ENCODE measurements at places on chromosomes 3 and 15.

DNA sequence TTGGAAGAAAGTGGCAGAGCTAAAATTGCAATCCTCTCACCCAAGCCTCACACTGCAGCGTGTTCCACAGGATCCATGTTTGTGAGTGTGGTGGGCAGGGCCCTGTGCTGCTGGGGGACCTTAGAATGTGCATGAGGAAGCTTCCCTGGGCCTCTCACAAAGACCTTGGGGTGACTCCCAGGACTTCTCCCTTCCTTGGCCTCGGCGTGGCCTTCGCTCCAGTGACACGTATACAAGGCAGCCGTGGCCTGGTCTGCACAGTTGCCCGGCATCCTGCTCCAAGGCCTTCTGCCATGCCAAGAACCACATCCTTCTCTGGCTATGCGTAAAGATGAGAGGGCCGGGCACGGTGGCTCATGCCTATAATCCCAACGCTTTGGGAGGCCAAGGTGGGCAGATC, 196.4 kb downstream of the UACA start:
- DNase-seq: no peak

DNA sequence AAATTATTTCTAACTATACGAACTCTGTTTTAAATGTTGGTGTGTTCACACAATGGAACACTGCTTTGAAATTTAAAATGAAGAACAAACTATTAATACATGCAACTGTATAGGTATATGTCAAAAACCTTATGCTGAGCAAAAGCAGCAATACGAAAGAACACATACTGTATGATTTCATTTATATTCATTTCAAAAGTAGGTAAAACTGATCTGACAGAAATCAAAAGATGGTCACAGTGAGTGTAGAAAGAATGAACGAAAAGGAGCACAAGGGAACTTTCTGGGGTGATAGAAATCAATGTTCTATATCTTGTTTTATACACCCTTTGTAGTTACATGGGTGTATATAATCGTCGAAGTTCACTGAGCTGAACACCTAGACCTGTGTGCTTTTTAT, 12.6 kb downstream of the ATP8B4 start:
- DNase-seq: no peak

DNA sequence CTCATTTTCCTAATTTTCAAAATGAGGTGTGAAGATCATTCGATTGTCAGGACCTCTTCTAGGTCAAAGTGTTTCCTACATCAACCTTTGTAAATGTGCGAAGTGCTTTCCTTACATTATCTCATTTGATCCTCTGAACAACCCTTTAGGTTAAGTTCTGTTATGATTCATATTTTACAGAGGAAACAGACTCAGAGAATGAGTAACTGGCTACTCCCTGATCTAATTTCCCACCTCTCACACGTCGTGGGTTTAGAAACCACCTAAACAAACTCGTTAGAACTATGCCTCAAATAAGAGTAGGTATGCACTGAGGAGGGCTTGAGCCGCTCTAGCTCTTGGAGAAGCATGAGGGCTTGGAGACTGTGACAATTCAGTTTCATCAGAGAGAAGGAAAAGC, 148.6 kb downstream of the CD47 start:
- no peak for DNase-seq

DNA sequence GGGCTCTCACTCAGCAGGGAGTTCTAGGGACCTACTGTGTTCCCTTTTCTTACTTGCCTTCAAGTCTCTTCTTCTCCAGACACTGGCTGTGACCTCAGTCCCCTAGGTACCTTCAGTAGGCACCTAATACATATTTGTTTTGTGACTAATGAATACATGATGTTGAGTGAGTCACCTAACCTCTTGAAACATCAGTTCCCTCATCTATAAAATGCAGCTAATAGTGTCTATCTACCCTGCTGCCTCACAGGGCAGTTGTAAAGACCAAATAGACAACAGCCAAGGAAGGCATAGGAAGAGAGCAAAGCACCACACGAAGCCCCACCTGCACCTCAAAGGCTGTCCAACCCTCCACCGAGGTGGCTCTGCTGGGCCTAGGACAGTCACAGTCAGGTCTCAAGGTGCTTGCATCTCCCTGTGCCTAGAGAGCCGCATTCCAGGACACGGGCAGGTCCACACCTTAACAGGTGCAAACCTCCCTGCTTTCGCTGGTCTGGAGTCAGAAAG, 29.1 kb downstream of the DAPK2 start:
- DNase-seq: no peak

- DNase-seq: no peak
Measured at GRCh38 chr3:1661839-1662238, 436.8 kb upstream of the CNTN4 start.

GRCh38 chr3:81033684-81034083, 727.8 kb downstream of the GBE1 start:
- DNase-seq: no peak

DNA sequence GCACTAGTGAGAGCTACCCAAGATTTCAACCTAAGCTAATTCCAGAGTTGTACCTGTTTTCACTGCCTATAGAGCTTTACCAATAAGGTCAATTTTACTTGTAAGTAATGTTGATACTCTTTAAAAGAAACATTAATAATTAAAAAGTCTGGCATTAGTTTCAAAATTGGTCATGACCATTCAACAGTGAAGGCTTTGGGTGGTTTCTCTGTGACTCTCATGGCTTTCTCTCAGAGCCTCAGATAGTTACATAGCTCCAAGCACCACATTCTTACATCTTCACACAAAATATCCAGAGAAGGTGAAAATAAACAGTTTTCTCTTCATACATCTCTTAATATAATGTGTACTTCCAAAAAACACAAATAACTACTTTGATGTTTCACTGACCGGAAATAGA, 61.5 kb upstream of the TCF12 start:
- no peak for DNase-seq

DNA sequence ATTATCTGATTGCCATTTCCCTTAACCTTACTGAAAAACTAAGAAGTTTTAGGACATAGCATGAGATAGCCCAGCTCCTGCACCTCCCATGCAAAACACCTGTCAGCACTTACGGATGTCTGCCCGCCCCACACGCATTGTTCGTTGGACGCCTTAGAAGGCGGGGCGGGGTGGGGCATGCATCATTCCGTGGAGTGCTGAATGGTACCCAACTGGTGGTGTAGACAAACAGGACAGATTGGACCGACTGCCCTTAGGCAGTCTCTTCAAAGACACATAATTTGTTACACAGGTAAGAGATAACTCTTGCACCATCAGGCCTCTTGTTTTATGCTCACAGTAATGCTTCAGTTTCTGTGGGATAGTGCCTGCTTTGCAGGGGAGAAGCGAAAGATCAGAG, 93.8 kb downstream of the SMAD6 start:
- no peak for DNase-seq

DNA sequence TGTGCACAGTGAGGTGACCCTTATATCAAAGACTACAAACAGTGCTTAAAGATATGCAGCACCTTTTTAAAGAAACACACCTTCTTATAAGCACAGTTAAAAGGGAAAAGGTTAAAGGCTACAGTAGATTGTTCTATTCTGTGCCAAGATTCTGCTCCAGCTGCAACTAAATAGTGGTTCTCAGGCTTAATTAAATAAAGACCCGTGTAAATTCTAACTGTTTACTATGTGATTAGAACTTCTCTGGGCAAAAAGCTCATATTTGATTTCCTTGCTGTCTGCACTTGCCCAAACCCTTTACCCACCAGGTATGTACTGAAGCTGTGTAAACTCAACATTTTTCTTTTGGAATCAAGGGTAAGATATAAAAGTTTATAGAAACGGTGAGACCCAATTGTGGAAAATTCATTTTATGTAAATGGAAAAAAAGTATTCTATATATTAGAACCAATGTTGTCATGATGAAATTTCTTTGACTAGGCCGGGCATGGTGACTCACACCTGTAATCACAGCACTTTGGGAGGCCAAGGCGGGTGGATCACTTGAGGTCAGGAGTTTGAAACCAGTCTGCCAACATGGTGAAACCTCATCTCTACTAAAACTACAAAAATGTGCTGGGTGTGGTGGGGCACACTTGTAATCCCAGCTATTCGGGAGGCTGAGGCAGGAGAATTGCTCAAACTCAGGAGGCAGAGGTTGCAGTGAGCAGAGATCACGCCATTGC, 230.6 kb downstream of the MECOM start:
- no peak for DNase-seq

DNA sequence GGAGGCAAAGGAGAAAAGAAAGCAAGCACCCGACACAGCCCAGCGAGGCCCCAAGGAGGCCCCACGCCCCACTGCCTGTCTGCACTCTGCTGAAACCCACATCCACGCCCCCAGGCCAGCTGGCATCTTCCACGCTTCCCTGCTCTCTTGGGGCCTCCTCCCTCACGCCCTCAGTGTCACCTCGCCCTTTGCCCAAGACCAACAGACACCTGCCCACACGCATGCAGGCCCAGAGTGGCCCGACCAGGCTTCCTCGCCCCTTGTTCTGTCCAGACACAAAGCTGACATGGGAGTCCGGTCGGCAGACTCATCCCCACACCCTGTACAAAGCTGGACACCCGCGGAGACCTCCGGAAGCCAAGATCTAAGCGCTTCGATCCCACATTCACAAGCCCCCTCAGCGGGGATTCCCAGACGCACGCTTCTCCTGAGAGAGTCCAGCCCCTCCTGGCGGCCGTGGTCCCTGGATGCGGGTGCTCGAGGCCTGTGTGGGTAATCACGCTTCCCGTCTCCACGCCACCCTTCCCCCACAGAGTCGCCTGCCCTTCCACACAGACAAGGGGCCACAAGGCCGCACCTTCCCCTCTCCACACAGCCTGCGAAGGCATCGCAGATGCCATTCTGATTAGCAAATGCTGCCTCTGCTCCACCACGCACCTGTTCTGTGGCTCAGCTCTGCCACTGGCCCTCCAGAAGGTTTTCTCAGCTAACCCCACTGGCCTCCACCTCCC, 176.6 kb downstream of the XXYLT1 start:
- DNase-seq: no peak

GRCh38 chr3:94099311-94099710, 36.5 kb downstream of the NSUN3 start:
- peak; percentile 69 for DNase-seq

GRCh38 chr15:39622660-39623516, 42.0 kb downstream of the THBS1 start:
- DNase-seq: no peak

- peak; percentile 98 for DNase-seq
Measured at GRCh38 chr3:177615015-177615414, 417.7 kb upstream of the TBL1XR1 start.

GRCh38 chr3:56197259-56197965, 270.9 kb downstream of the ERC2 start:
- peak; percentile 58 for DNase-seq

GRCh38 chr15:75153087-75153486, 48.6 kb upstream of the C15orf39 start:
- DNase-seq: peak; percentile 62

DNA sequence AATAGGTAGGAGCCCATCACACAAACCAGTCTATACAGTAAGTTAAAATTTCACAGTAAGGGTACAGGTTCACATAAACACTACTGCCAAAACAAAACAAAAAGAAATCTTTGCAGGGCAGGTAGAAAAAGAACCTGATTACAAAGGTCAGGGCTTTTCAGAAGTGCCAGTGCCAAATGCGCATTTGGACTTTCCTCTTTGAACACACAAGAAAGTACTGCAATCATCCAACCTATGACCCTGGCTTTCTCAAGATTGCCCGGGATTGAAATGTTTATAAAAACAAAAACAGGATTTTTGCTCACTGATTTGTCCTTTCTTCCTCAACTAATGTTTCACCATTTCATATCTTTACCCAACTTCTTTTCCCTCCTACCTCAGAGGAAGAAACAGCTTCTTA, 47.4 kb downstream of the CBLB start:
- DNase-seq: no peak

DNA sequence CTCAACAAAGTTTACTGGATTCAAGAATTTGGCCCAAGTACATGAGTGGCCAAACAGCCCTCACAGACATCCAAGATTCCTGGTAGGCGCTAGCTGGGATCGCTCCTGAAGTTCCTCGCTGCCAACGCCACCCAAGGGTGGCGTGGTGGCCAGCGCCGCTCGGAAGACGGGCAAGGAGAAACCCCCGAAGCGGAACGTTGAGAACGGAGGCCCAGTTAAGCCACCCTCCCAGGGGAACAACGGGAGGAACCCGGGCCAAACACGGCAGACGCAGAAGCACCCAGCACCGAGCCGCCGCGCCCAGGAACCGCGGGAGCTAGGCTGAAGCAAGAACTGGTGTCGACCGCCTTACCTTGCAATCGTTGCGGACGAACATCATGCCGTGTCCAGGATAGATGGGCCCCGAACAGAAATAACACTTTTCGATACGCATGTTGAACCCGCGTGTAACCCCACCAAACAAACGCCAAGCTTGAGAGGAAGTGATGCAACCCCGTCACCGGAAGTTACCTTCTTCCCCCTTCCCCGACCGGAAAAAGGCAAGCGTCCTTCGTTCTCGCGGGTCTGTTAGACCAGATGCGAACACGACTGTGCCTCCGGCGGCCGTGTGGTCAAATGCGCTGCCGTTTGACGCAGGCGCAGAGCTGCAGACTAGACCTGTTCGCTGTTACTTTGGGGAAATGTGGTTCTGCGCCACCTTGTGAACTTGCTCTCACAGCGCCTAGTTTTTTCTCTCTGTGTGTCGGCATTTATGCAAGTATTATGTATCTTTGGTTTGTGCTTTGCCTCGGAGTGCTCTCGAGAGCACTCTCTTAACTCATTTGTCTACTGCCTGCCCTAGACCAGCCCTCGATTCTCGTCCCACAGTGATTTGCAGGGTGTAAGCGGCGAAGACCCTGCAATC, at the start of gene RSL24D1:
RSL24D1 (minus strand) TSS at position 484 of the 904 bp plus-strand sequence; CDS start at position 433, 51 bp downstream.
- DNase-seq: peak; percentile 99

GRCh38 chr15:58554758-58555157, 123.0 kb downstream of the LIPC start:
- no peak for DNase-seq

DNA sequence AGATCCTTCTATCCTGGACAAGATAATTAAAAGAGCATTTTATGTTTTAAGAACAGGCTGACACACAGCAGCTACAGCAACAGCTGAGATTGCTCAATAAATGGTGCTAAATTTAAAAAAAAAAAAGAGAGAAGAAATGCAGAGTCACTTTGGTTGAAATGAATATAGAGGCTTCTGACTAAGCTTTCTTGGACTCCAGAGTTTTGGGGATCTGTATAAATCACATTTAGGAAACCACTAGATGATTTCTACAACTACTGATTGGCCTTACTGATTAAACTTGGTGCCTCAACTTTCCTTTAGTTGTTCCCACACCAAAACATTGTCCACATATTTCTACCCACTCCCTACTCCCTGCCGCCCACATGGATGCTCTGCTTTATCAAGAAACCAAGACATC, 132.9 kb upstream of the ZBTB20 start:
- peak; percentile 59 for DNase-seq

DNA sequence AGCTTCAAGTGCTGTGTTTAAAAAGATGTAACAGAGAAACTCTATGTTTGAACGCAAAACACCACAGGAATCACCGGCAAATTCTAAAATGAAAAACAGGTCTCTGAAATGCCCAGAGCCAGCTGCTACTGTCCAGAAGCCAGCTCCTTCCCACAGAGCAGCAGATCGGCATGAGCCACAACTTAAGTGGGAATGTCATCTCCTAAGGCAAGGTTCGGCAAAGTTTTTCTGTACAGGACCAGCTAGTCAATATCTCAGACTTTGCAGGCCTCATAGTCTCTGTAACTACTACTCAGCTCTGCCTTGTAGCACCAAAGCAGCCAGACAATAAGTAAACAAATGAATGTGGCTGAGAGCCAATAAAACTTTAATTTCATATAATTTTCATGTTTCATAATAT, 4.9 kb downstream of the PLOD2 start:
- DNase-seq: no peak

All from fibroblast of pulmonary artery (primary cell).